ENCODE measurements at places on chromosomes 16 and 17.

DNA sequence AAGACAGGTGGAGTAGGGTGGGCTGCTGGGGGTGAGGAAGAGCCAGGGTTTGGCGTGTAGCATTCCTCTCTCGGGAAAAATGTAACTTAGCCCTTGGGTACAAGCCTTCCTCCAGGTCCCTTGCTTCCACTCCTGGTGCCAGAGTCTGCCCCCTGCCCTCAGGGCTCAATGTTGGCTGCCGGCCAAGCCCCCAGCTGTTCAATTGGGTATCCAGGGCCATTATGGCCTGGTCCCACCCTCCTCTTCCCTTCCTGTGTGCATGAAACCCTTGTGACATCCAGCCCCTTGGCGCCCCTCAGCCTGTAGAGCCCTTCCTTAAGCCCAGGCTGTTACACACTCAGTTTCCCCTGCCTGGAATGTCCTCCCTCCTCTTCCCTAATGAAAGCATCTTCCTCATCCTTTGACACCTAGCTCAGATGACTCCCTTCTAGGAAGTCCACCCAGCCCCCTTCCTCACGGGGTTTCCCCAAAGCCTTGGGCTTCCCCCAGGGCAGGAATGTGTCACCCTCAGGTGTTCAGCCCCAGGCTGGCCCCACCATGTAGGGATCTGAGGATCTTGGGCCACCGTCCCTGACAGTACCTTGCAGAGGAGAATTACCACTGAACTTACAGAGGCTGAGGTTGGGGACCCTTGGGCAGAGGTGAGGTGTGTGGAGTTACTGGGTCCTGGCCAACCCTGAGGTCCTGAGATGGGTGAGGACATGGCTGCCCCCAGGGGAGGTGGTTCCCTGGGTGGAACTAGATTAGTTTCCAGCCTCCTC is 30.0 kb downstream of the B9D1 start:
- DNase-seq, result no peak

GRCh38 chr16:30927789-30928378 is 4.5 kb downstream of the FBXL19 start:
- DNase-seq, result no peak

- no peak for DNase-seq
These were observed 25.1 kb downstream of the NUP93 start for GRCh38 chr16:56755038-56755437.

DNA sequence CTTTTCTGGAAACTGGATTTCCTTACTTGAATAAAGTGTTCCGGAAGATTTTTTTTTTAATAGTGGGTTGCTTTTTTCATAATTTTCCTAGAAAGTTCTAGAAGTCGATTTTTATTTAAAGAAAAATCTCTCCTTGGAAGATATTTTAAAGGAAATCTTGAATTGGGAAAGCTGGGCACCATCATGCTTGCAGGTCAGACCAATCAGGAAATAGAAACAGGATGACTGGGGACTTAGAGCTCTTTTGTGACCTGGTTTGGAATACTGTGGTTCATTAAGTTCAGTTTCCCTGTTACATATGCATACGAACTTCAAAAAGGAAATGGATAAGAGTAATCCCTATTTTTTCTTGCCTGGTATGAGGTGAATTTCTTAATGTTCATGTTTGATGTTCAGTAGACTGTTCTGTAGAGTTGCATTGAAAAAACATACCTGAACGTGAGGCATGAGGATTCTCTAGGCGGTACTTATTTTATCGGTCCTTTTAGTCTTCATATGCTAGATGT is 1.2 kb downstream of the NFATC3 start:
- DNase-seq, result no peak

GRCh38 chr16:14436401-14436955 is 193.6 kb downstream of the PARN start:
- no peak for DNase-seq

GRCh38 chr16:86834451-86835035 is 256.2 kb downstream of the FOXL1 start:
- DNase-seq, result no peak

- peak; percentile 80 for DNase-seq
These were observed at the start of gene PIGL for GRCh38 chr17:16217002-16217635. PIGL (plus strand) TSS chr17:16217210; CDS start chr17:16217227, 17 bp downstream.
